ENCODE measurements at places on chromosomes 11 and 22. TPM values are rescaled to one million over a fixed set of nuclear protein-coding genes. Genes with fewer than 3 reads are reported as not detected.

Gene OR51B5
- not detected for polyA plus RNA-seq

Gene TLCD5
- polyA plus RNA-seq = 0.55 TPM

Gene HEPHL1
- 1.5 TPM for polyA plus RNA-seq

Gene LRRC74B
- 0.08 TPM for polyA plus RNA-seq

Gene RABL2B
- 11.5 TPM for polyA plus RNA-seq

Gene PAAF1
- polyA plus RNA-seq = 6.2 TPM

Gene BEST1
- 3.8 TPM for polyA plus RNA-seq

Gene SLC35E4
- 1.7 TPM for polyA plus RNA-seq

Gene SLC37A2
- polyA plus RNA-seq = 21.7 TPM

Gene APOL3
- 10.6 TPM for polyA plus RNA-seq

Gene MAPK8IP1
- polyA plus RNA-seq = 0.77 TPM

Data from esophagus (tissue), 2 donors.